ENCODE measurements at places on chromosomes 5 and 9.

- no peak for DNase-seq
These were observed 21.2 kb downstream of the UBE2QL1 start for GRCh38 chr5:6469836-6470235.

GRCh38 chr9:123490688-123491087, 134.7 kb downstream of the CRB2 start:
- no peak for DNase-seq

DNA sequence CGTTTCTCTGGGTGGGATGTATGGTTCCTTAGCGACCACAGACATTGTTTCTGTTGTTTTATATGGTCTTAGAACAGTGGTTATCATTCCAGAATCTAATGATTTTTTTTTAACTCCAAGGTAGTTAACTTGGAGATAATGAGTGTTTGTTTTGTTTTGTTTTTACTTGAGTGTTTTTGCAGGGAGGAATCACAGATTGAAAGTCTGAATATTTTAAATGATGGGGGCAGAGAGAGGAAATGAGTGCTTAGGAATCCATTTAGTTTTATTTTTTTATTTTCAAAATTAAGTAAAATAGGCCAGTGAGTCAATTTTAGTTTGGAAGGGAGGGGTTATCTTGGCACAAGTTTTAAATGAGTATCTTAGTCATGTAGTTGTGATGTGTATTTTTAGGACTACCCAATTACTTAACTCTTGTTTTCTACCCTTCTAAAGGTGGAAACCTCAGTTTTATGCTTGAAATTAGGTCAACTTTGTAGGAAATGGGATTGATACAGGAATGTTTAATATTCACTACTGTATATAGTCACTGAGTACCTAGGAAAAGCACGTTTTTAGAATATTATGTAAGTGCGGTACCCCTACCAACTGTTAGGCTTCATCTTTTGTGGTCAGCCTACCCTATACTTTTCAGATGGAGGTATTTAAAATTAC, 2.0 kb downstream of the UBE2R2 start:
- no peak for DNase-seq

DNA sequence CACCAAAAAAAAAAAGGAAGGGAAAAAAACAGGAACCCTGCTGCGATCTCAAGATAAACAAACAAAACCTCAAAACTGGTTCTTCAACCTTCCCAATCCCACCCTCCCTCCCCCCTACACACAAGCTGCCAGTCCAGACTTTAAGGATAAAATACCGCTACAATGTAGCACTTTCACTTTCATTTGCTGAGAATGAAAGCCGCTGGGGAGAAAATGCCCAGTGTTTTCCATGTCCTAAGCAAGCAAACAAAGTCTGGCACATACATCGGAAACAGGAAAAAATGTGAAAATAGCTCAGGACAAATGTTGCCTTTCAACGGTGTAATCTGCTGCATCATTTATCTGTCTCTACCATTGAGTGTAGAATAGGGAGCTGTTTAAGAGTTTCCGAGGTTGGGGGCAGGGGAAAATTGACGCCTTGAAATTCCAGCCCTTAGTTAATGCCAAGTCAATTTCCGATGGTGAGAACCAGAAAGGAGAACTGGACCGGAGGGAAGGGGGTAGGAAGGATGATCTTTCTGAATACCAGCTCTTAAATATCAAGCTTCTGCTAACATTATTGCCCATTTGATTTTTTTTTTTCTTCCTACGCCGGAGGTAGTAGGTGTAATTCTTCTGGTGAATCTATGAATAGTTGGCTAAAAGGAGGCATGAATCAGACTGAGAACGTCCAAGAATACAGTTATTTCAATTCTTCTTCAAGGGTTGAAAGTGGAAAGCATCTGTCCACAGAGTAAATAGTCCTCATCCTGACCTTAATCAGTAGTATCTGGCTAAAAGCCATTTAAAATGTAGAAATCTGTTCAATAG, 1.2 kb upstream of the ADAMTS6 start:
- DNase-seq, result peak; percentile 36

DNA sequence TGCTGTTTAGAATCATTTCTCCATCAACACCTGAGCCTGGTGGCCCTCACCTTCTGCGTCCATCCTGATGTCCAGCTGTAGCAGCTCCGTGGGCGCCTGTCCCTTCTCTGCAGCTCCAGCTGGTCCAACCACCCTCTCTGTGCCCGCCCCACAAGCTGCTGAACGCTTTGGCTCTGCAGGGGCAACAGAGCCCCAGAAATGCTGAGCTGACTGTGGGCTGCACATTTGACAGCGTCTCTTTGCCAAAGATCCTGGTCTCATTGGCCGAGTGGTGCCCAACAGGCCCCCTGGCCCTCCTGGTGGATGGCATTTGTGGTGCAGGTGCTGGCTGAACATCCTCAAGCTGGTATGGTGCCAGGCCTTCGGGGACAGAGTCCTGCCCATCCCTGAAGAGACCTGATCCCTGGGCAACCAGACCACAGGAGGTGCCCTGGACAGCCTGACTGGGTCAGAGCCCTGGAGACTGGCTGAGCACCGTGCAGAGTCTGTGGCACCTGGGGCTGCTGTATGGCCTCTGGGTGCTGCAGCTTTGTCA, 25.3 kb upstream of the CEP72 start:
- DNase-seq, result no peak

DNA sequence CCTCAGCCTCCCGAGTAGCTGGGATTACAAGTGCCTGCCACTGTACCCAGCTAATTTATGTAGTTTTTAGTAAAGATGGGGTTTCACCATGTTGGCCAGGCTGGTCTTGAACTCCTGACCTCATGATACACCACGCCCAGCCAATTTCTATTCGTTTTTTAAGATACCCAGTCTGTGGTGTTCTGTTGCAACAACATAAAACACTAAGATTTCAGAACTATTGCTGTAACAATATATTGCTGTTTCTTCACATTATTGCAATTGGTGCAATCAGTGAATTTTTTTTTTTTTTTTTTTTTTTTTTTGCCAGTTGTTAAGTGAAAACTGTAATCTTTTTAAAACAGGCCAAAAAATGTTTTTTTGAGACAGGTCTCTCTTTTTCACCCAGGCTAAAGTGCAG, 9.9 kb downstream of the SRP19 start:
- no peak for DNase-seq

GRCh38 chr9:93814077-93814956, 140.8 kb downstream of the BARX1 start:
- no peak for DNase-seq

DNA sequence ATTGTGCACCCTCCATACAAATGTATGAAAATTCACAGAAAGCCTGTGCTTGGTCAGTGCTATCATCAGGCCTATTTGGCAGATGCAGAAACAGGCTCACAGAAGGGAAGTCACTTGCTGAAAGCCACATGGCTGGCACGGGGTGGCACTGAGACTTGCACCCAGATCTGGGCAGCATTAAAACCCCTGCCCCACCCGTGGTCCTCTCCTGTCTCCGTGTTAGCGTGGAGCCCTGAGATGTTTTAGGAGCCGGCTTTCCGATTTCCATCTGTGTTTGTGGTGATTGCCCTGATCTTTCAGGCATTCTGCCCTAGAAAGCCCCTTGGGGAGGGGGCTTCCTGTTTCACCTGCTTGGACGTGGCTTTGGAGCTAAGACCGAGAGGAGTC, 102.2 kb upstream of the IER5L start:
- DNase-seq, result no peak

- no peak for DNase-seq
These were observed 21.1 kb upstream of the PDE8B start for GRCh38 chr5:77189421-77189820.

GRCh38 chr5:78763659-78764189, 115.2 kb upstream of the LHFPL2 start:
- DNase-seq, result no peak

GRCh38 chr5:147930769-147931168, 24.4 kb upstream of the C5orf46 start:
- DNase-seq, result no peak

All from activated T-cell treated with anti-CD3 and anti-CD28 coated beads, Interleukin-2, amount 50 U/mL, for 48 hours (primary cell).